Adrenal gland (tissue), 19 donors: ENCODE measurements at places on chromosomes 1 and 21. TPM values are rescaled to one million over a fixed set of nuclear protein-coding genes. Genes with fewer than 3 reads are reported as not detected.

DNA sequence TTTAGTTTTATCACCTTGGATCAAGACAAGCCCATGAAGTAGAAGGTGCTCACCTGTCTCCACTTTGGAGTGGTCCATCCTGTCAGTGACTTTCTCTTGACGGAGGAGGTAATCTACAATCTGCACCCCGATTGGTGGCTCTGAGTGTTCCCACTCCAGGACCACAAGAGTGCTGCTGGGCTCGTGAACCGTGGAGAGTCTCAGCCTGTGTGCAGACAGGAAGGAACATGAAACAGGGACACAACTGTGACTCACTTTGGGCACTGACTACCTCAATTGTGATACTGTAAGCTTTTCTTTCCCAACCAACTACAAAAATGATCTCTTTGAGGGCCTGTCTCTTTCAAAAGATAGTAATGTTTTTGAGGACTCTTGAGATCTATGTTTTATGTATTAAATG is 280.2 kb downstream of the ASTN1 start:
- DNase-seq = no peak

GRCh38 chr1:21855257-21856096 is 43.4 kb downstream of the LDLRAD2 start:
- DNase-seq = no peak

- no peak for DNase-seq
Observed at GRCh38 chr1:9892563-9893528, 17.2 kb downstream of the CTNNBIP1 start.

DNA sequence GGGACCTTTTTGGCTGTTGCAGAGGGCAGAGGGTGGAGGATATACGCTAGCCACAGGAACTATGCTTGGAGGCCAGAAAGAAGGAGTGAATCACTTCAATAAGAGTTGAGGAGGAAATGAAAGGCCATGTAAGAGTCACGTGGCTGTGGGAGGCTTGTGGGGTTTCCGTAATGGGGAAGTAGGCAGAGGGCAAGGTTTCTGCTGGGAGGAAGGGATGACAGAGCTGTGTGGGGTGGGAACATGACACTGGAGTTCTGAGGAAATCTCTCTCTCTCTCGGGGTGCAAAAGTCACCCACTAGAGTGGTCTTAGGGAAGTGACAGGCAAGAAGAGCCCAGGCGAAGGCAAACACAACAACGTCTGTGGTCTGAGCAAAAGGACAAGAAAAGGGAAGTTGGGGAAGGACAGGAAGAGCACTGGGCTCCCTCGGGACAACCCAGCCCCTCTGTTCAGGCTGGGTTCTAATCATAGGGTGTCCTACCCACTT is 3.9 kb upstream of the CD1C start:
- DNase-seq = peak; percentile 24

GRCh38 chr21:17494051-17494450 is 18.8 kb upstream of the CXADR start:
- DNase-seq = no peak

- DNase-seq = no peak
Observed at GRCh38 chr1:221727146-221728036, 14.5 kb downstream of the DUSP10 start.

- DNase-seq = no peak
Observed at GRCh38 chr1:66494482-66494881, 39.5 kb upstream of the SGIP1 start.

DNA sequence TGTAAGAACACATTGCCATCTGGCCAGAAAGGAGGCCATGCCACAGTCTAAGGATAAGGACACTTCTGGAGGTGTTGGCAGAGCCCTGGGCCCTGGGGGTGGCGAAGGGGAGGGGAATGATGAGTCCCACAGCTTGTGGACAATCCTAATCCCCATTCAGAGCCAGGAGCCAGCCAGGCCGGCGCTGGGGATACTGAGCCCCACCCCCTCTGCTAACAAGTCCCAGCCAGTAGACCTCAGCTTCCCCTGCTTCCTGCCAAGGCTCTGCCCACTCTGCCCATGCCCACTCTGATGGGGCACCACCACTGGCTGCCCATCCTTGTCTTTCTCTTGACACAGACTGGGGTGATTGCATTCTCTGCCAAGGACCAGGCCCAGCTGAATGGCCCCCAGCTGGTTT is 71.9 kb downstream of the NAV1 start:
- no peak for DNase-seq

DNA sequence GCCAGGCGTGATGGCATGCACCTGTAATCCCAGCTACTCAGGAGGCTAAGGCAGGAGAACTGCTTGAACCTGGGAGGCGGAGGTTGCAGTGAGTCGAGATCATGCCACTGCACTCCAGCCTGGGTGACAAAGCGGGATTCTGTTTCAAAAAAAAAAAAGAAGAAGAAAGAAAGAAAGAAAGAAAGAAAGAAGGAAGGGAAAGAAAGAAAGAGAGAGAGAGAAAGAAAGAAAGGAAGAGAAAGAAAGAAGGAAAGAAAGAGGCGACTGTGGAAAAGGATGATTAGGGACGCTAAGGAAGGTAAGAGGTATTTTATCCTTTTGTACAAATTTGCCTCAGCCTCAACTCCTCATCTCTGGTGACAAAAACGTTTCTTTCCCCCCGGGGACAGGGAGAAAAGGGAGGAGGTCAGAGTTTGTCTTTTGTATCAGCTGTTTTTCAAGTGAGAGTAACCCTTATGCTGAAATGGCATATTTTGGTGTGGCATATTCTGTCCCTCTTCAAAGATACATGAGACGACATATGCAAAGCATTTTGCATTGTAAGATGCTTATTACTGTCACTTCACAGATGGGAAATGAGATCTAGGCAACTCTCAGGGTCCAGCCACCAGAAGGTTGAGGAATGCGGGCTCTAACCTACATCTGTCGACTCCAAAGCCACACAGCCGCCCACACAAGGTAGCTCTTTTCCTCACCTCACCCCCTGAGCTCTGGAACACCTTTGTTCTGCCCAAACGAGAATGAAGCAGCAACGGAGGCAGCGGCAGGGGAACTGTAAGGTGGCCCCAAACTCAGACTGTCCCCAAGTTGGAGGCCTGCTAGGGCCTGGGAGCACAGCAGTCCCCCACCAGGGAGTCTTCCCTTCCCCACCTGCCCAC is 38.0 kb downstream of the NUAK2 start:
- no peak for DNase-seq

GRCh38 chr1:179529482-179530195 is 46.1 kb downstream of the NPHS2 start:
- no peak for DNase-seq

DNA sequence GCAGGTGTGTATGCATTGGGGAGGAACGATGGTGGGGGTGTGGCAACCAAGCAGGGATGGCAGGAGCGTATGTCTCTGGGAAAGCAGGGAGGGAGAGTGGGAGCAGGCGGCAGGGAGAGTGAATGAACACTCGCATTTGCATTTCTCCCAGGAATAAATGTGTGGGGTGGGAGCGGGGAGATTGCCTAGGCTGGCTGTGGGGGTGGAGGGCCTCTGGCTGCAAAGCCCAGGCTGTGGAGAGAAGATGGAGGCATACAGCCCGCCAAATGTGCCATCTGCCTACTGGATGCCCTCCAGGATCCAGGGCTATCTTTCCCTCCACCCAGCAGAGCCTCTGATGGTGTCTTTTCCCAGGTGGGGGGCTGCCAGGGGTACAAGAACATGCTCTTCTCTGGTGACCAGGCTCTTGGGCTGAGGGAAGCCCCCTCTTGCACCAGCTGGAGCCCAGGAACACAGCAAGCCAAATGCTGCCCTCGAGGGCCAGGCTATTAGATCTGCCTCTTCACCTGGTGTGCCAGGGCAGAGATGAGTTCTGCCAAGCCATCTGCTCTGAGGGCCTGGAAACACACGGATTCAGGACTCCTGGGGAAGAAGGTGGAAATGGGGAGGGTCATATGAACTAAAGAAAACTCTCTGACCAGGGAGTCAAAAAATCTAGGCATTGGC is 1.7 kb upstream of the OPTC start:
- no peak for DNase-seq

DNA sequence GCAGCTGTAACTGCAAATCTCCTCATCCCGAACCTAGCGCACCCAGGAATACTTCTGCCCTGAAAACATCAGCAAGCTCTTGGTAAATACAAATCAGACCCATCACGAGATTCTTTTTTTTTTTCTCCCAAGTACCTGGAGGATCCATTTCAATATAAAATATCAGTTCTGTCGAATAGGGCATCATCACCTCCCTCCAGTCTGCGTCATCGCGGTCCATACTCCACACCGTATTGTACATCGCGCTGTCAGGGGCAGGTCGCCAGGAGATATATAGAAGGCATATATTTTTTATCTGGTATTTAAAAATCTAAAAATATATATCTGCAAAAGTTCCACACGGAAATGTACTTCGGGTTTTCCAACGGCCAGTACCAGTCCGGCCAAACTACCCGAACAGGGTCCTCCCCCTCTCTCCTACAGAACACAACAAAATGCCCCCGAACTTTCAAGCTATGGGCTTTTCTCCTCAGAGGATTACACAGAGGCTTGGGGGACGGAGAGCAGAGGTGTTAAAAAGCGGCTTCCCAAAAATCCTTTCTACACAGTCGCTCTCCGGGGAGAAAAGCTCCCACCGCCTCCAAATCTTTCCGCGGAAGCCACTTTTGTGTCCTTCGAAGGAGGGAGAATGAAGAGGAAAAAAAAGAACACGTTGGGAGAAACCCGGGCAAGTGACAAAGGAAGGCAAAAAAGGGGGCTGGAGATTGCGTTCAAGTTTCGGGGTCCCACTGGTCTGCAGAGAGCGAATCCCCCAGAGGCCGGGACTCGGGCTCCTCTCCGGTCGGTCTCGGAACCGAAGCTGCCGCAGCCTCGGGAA is 509 bp downstream of the PIK3R3 start:
- DNase-seq = peak; percentile 36

- no peak for DNase-seq
Observed at GRCh38 chr1:17290553-17290952, 17.4 kb upstream of the PADI4 start.

DNA sequence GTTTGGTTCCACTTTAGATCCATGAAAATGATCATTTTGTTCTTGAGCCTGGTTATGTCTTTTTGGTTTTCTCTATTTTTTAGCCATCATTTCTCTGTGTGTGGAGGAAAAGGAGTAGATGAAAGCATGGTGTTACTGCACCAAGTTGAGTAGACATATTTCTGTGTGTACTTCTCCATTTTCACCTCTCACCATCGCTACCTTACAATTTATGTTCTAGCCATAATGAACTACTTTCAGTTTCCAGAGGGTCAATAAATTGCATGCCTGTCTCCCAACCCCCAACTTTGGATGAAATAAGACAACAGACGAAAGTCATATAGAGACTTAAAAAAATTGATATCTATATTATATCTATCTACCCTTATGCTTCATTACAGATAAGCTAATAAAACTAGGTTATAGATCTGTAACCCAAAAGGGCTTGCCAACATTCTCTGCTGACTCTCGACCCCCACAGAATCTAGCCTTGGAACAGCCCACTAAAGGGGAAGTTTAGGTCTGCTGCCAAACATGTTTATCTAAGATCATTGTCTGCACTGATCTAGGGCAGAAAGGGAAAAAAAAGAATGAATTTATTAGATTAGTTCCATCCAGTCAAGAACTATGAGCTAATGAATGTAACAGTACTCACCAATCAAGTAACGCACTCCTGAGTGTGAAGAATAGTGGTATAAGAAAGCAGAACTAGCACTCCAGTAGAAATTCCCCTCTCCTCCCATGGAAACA is 7.5 kb upstream of the MAN1A2 start:
- DNase-seq = no peak

DNA sequence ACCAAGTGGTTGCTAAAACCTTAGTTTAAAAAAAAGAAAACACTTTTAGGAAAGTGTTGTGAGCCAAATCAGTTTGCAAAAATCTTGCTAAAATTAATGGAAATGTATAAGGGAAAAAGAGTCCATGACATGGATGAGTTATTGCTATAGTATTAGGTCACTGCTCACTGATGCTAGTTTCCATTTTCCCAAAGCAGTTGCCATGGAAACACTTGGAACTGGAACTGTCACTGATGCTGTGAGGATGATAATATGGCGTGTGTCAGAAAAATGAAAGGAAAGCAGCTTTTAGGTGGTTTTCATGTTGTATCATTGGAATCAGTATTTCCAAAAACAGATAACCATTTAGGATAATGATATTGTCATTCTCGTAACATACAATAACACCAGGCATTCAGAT is 104.4 kb downstream of the PHTF1 start:
- no peak for DNase-seq

DNA sequence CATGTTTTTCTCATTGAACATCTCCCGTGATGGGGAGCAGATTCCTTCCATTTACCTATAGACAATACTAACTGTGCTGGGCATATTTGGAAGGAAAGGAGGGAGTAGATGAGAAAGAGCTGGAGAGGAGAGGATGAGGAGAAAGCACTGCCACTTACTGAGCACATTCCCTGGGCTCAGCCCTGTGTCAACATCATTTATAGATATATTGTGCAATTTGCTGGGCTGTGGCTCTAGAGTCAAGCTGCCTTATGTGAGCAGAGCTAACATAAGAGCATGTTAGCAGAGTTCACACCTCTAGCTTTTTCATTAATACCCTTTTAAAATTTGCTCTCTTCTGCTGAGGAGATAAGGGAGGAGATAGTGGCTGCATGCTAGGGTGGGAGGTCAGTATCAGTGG is 22.3 kb upstream of the CD53 start:
- DNase-seq = no peak

DNA sequence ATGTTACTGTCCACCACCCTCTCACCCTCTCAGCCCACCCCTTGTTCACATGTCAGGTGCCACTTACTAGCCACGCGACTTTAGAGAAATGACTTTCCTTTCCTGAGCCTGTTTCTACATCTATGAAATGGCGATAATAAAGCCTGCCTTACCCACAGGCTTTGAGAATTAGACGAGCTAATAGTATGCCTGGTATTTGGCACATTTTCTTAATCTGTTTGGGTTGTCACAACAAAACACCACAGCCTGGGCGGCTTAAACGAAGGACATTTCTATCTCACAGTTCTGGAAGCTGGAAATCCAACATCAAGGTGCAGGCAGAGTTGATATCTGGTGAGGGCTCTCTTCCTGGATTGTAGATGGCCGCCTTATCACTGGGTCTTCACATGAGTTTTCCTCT is 273.9 kb upstream of the FMN2 start:
- DNase-seq = no peak

- DNase-seq = no peak
Observed at GRCh38 chr1:59025201-59025600, 241.4 kb upstream of the JUN start.

GRCh38 chr21:28280611-28281010 is 712.1 kb downstream of the LTN1 start:
- no peak for DNase-seq

- no peak for DNase-seq
Observed at GRCh38 chr1:201084295-201084694, 27.9 kb downstream of the CACNA1S start.

- no peak for DNase-seq
Observed at GRCh38 chr1:236524895-236525184, 1.1 kb downstream of the LGALS8 start.

- no peak for DNase-seq
Observed at GRCh38 chr1:205472737-205473441, 17.0 kb upstream of the BLACAT1 start.

- DNase-seq = peak; percentile 68
Observed at GRCh38 chr1:67833602-67833940, 304 bp upstream of the GNG12 start.

GRCh38 chr1:201712387-201713085 is 116.4 kb upstream of the IPO9 start:
- DNase-seq = no peak

GRCh38 chr21:42980312-42981213 is 6.2 kb downstream of the PKNOX1 start:
- DNase-seq = no peak

- DNase-seq = peak; percentile 84
Observed at GRCh38 chr21:34603002-34603709, 11.8 kb downstream of the RCAN1 start.

The NBPF10 gene
- 0.90 TPM for total RNA-seq

The ZSCAN20 gene
- 5.7 TPM for total RNA-seq

The ESRRG gene
- total RNA-seq = 8.4 TPM

The ACAP3 gene
- total RNA-seq = 34.4 TPM

The FALEC gene
- total RNA-seq = not detected

The COL9A2 gene
- total RNA-seq = 9.5 TPM

The VCAM1 gene
- total RNA-seq = 113 TPM
